ENCODE measurements at places on chromosomes 6 and 20.

GRCh38 chr6:144683216-144684070 lies 398.3 kb downstream of the UTRN start:
- DNase-seq: no peak

- DNase-seq: no peak
Measured at GRCh38 chr6:16723826-16724225, 37.4 kb downstream of the ATXN1 start.

GRCh38 chr20:10047427-10047826 lies 12.6 kb downstream of the ANKEF1 start:
- no peak for DNase-seq

- no peak for DNase-seq
Measured at GRCh38 chr20:50304501-50304856, 113.8 kb downstream of the CEBPB start.

DNA sequence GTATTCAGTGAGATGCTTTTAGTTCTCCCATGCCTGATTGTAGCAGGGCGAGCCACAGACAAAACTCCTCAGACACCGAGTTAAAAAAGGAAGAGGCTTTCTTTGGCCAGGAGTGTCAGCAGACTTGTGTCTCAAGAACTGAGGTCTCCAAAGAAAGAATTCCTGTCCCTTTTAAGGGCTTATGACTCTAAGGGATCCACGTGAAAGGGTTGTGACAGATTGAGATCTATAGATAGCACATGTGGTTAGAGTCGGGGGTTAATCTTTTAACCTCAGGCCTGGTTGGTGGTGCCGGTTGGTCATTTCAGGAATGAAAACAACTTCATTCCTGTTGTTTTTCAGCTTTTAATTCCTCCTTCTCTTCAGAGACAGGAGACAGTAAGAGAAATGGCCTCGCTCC lies 168.8 kb upstream of the GRIK2 start:
- DNase-seq: no peak

DNA sequence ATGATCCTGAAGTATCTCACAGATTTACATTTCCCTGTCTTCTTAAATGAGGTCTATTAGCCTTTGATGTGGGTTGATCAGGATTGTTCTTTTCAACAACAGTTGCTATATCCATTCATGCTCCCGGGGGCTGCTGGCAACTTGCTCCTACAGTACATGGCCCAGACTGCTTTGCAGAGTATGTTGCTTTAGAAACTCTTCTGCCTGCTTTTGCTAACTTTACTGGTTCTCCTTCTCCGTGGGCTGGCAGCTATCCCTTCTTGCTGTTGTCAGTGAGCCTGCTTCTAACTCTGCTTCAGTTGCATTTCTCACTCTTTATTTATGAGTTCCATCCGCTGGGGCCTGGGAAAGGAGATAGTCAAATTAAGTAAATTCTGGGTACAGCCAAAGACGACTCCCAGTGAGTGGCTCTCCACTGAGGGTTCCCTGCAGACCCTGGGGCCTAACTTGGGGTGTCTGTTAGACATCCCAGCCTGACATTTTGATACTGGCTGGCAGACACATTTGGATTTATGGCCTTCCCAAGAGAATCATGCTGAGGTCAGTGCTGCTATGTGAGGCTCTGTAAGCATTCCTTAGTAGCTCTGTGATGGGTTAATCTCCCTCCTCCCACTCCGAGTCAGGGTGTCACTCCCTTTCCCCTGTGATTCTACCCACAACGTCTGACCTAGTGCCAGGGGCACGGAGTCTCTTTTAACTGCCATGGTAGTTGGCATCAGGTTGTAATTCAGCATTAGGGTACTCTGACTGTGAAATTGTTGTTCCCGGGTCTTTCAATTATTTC lies 73.6 kb downstream of the SLX4IP start:
- DNase-seq: no peak

DNA sequence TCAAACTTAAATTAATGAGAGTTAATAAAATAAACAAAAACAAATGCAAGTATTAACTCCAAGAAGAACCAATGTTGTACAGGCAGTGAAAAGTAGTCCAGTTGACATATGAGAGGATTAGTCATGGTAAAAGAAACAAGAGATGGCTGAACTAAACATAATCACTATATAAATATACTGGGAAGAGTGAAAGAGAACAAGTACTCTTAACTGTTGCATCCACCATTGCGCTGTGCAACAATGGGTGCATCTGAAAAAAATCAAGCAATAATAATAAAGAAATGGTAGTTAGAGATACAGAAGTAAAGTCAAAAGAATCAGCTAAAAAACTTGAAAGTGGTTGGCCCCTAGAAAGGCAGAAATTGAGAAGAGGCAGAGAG lies 16.6 kb downstream of the HLA-F start:
- no peak for DNase-seq

GRCh38 chr6:40626886-40627285 lies 39.7 kb upstream of the LRFN2 start:
- DNase-seq: no peak

DNA sequence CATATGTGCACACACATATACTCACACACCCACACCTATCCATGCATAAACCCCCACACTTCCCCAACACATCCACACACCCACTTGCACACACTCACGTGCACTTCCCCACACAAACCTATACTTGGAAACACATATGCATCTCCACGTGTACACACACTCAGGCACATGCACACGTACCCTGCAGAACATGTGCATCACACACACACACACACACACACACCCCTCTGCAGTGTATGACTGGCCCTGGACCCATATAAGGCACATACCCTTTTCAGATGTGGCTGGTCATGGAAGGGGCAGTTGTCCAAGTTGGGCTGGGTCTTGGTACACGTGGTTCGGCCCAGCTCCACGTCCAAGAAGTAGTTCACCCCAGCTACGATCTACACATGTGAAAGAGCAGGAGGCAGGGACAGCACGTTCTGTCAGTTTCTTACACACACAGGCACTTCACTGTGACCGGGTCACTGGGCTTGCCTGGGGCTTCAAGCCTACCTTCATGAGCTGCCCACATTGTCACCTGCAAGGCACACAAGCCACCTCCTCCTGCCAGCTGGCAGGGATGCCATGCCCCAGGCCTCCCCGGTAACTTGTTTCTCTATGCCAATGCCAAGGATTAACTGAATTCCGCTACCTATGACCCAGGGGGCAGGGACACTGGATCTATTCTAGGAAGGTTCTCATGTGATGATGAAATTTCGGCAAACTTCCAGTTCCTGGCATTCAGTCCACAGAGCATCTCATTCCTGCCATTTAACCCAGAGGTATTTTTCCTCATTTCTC lies 2.6 kb downstream of the CST3 start:
- DNase-seq: no peak

DNA sequence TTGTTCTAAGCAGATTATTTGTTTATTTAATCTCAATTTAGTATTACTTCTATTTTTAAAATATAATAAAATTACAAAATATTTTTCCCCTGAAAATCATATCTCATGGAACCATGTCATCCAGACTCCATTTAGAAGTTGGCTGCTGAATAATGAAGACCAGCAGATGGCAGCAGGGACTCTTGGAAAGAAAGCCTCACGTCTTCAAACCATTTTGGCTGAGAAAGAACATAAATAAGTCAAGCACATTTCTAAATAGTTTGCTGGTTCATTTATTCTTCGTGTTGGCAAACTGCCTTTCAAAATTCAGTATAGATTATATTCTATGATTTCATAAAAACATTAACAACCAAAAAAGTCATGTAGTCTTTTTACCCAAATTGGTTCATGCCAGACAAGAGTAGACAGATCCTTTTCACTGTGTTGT lies 71.7 kb downstream of the RCAN2 start:
- no peak for DNase-seq

- DNase-seq: no peak
Measured at GRCh38 chr6:21461844-21462518, 131.6 kb upstream of the SOX4 start.

DNA sequence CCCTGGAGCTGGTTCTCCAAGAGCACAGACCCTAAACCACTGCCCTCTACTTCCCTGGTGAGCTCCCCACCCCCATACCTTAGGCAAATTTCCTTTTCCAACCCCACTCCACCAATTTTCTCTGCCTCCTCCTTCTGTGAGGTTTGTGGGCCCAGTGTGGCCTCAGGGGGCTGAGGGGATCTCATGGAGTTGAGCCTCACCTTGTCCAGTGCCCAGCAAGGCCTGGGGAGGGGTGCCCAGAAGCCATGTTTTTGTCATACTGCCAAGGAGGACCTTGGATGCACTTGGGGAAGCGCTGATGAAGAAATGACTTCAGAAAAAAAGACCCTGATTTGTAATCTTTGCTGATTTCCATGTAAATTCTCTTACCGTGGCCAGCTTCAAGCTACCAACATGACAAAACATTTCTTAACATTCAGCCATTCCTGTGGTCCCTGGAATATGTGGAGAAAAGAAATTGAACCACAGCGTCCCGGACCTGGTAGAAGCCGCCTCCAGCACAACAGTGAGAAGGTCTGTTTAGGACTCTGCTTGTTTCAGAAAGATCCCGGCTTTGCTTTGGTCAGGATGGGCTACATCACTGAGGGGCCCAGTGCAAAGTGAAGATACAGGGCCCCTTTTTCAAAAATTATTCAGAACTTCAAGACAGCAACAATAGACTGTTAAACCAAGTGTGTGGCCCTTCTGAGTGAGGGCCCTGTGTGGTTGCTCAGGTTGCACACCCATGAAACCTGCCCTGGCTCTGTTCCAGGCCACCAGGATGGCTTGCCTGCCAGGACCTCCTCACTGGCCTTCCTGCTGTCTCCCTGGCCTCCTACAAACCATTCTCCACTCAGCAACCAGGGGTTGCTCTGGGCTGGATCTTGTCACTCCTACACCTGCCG lies 52.5 kb downstream of the CHMP4B start:
- no peak for DNase-seq

- DNase-seq: no peak
Measured at GRCh38 chr20:40416274-40416673, 272.8 kb downstream of the MAFB start.

Measured in activated effector memory CD4-positive, alpha-beta T cell treated with Interleukin-2 at 50 U/mL for 16 hours (primary cell).